Activated T-helper 1 cell treated with anti-CD3 and anti-CD28 coated beads, Interleukin-12 subunit alpha, Interleukin-12 subunit beta, Interleukin-2, Interleukin-4 antibody, amounts not matched to agents 30 ng/mL and 10 ng/mL and 1 ng/mL, durations not matched to agents 14 hours and 24 hours and 36 hours (primary cell): ENCODE measurements at places on chromosomes 5 and 9.
A peak's percentile ranks its signal among the peaks of the same experiment; 100 is the strongest.

DNA sequence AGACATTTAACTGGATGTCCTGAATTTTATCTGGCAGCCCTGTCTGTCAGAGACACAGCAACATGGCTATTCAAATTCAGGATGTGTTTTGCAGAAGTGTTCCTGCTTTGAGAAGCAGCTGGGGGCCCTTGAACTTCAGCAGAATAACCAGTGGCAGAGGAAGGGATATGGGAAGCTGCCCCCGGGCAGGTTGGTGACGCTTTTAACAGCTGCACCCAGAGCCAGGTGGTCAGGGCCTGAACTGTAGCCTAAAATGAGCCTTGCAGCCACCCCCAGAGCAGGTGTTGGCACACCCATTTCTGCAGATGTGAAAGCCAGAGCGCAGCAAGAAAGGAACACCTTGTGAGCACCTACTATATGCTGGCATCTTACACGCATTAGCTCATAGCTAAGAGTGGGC is 128.7 kb upstream of the BOD1 start:
- no peak for DNase-seq
- no peaks in the 10 kb centered on the region for H3K36me3 ChIP-seq
- H3K27me3 ChIP-seq = peaks cover 2% of the 10 kb centered on the region
- no peaks in the 10 kb centered on the region for H3K4me1 ChIP-seq
- H3K27ac ChIP-seq = no peak overlapping the region

GRCh38 chr9:14327036-14327435 is 13.1 kb upstream of the NFIB start:
- no peak overlapping the region for H3K27ac ChIP-seq
- H3K27me3 ChIP-seq = peaks cover 40% of the 10 kb centered on the region
- peaks cover 7% of the 10 kb centered on the region for H3K4me1 ChIP-seq
- no peak overlapping the region for H3K4me3 ChIP-seq
- no peak for DNase-seq
- peaks cover 3% of the 10 kb centered on the region for H3K36me3 ChIP-seq

DNA sequence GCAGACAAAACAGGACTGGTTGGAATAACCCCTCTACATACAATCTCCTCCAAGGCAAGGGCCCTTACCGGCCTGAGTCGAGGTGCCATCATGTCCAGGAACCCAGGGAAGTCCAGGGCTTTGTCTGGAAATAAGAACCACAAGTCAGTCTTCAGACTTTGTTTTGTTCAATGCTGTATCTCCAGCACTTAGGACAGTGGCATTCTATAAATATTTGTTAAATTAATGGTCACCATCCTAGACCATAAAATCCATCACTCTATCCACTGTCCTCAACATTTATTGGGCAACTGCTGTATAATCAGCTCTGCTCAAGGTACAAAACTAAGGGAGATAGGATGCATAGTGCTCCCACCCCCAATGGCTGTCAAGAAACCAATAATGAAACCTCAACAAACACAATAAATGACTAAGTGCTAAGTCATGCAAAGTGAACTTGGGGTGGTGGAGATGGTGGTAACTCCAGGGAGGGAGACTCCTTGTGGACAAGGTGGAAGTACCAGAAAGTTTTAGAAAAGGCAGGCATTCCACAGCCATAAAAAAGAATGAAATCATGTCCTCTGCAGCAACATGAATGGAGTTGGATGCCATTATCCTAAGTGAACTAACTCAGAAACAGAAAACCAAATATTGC is 5.0 kb downstream of the RELL2 start:
- H3K4me1 ChIP-seq = peaks cover 35% of the 10 kb centered on the region
- H3K27ac ChIP-seq = peak overlapping the region; percentile 32
- H3K36me3 ChIP-seq = peaks cover 28% of the 10 kb centered on the region
- no peak for DNase-seq
- no peak overlapping the region for H3K4me3 ChIP-seq
- no peaks in the 10 kb centered on the region for H3K27me3 ChIP-seq

DNA sequence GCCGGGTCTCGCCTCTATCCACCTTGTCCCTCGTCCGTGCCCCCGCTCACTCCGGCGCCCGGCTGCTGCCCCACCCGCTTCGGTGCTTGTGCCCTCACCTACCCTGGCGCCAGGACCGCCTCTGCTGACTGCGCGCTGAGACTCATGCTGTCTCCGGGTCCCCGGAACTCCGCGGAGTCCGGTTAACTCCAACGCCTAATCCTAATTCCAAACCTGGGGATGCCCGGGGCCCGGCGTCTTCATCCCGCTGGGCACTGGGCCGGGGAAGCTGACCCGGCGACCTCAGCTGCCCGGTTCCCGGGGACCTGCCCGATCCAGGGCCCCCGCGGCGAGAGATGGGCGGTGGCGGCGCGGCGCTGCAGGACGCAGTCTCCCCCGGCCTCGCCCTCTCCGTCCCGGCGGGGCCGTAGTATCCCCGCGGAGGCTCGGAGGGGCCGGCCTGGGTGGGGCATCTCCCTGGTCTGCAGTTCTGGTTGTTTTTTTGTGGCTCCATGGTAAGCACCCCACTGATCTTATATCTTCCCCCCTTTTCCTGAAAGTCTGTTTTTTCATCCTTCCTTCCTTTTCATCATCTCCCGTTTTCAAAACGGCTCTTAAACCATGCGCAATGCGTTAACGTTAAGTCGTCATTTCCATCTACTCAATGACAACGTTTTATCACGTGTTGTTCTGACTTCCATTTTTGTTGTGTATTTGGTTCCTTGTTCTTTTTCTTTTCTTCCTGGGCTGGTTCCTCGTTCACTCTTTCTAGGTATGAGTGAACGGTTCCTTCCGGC is 41.1 kb upstream of the PLEKHG4B start:
- no peak overlapping the region for H3K4me3 ChIP-seq
- H3K4me1 ChIP-seq = no peaks in the 10 kb centered on the region
- no peaks in the 10 kb centered on the region for H3K36me3 ChIP-seq
- peaks cover 10% of the 10 kb centered on the region for H3K27me3 ChIP-seq

GRCh38 chr9:129640871-129641749 is 841 bp downstream of the ASB6 start:
- peak overlapping the region; percentile 87 for H3K4me3 ChIP-seq
- peak overlapping the region; percentile 86 for H3K27ac ChIP-seq
- no peak for DNase-seq

- no peaks in the 10 kb centered on the region for H3K27me3 ChIP-seq
- H3K4me1 ChIP-seq = peaks cover 65% of the 10 kb centered on the region
- peak overlapping the region; percentile 80 for H3K27ac ChIP-seq
- DNase-seq = no peak
Measured at GRCh38 chr5:40678026-40678425, 1.7 kb upstream of the PTGER4 start.

DNA sequence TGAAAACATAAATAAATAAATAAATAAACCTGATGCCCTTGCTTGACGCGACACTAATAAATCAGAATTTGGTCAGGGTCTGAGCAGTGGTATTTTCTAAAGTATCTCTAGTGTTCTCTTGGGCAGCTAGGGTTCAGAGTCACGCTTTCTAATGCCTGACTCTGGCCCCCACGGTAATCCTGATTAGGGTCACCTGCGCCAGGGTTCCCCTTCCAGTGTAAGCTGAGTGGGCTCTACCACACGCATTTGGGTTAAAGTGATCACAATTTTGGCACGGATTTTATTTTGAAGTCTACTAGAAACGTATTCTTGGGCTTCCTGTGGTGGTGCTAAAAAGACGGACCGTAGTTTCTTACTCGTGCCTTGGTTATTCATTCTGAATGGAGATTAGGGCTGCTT is 651 bp downstream of the TTC1 start:
- H3K27me3 ChIP-seq = peaks cover 4% of the 10 kb centered on the region
- H3K4me3 ChIP-seq = peak overlapping the region; percentile 91
- DNase-seq = no peak
- peak overlapping the region; percentile 91 for H3K27ac ChIP-seq

DNA sequence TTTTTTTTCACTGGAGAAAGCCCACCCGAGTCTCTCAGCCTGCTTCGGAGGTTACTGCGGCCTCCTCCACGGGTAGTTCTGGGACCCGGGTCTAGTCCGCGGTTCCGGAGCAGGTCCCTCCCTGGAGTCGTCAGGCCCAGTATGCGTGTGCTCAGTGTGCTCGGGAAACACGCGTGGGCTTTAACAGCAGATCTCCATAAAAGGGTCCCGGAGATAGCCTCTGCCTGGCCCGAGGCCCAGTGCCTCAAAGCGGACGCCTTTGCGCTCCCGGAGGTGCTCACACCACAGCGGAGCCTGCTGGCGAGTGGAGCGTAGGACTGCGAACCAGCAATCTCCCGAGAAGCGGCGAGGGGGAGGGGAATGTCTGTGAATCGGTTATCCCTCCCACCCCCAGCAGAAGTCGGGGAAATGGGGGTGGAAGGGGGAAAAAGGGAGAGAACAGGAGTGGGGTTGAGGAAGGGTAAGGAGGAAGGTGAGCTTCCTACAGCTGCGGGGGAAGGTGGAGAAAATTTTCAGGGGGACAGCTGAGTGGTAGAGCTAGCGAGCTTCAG is 28.7 kb downstream of the CDKN2A start:
- peak overlapping the region; percentile 42 for H3K27ac ChIP-seq
- H3K36me3 ChIP-seq = peaks cover 11% of the 10 kb centered on the region
- peak overlapping the region; percentile 43 for H3K4me3 ChIP-seq
- H3K4me1 ChIP-seq = peaks cover 51% of the 10 kb centered on the region

GRCh38 chr5:51651476-51651875 is 268.2 kb downstream of the ISL1 start:
- H3K36me3 ChIP-seq = no peaks in the 10 kb centered on the region
- no peak overlapping the region for H3K4me3 ChIP-seq
- H3K27ac ChIP-seq = no peak overlapping the region
- no peaks in the 10 kb centered on the region for H3K27me3 ChIP-seq
- no peaks in the 10 kb centered on the region for H3K4me1 ChIP-seq

DNA sequence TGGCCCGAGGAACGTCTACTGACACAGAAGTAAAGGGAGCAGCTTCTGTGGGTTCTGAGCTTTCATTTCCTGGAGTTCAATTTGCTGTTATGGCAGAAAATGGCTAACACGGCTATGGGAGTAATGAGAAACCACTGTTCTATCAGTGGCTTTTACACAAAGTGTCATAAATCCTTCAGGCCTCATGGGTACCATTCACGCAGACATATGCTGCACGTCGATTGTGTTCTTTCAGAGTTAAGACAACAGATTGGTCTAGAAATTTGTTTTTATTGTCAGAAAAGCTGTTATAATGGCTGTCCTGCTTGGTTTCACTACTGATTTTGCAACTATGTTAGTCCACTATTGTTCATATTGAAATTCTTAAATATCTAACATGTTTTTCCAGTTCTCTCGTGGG is 135.4 kb downstream of the ALDH1A1 start:
- DNase-seq = no peak
- H3K4me1 ChIP-seq = no peaks in the 10 kb centered on the region
- H3K36me3 ChIP-seq = no peaks in the 10 kb centered on the region
- no peak overlapping the region for H3K27ac ChIP-seq

- no peak for DNase-seq
- H3K4me3 ChIP-seq = no peak overlapping the region
- no peaks in the 10 kb centered on the region for H3K27me3 ChIP-seq
- peaks cover 5% of the 10 kb centered on the region for H3K36me3 ChIP-seq
Measured at GRCh38 chr9:95126739-95127138, 190.8 kb downstream of the FANCC start.

GRCh38 chr9:5718296-5719032 is 89.6 kb downstream of the RIC1 start:
- no peak for DNase-seq
- H3K36me3 ChIP-seq = peaks cover 48% of the 10 kb centered on the region
- peaks cover 4% of the 10 kb centered on the region for H3K4me1 ChIP-seq
- no peaks in the 10 kb centered on the region for H3K27me3 ChIP-seq

DNA sequence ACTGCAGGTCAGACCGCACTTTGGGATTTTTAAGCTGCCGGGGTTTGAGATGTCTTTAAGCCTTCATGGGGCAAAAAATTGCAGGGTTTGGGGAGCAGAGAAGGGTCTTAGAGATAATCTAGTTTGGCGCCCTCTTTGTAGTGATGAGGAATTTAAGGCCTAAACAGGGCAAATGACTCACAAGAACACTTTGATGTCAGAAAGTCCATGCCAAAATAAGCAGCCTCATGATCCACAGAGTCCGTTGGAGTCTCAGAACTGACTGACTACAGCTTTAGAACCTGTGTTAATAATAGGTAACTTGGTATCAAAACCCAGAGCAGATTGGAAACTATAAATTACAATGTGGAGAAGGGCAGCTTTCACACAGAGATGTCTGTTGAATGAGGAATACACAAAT is 35.9 kb upstream of the PTGS1 start:
- no peak overlapping the region for H3K27ac ChIP-seq
- no peaks in the 10 kb centered on the region for H3K27me3 ChIP-seq
- peaks cover 3% of the 10 kb centered on the region for H3K36me3 ChIP-seq
- no peak overlapping the region for H3K4me3 ChIP-seq
- DNase-seq = no peak

DNA sequence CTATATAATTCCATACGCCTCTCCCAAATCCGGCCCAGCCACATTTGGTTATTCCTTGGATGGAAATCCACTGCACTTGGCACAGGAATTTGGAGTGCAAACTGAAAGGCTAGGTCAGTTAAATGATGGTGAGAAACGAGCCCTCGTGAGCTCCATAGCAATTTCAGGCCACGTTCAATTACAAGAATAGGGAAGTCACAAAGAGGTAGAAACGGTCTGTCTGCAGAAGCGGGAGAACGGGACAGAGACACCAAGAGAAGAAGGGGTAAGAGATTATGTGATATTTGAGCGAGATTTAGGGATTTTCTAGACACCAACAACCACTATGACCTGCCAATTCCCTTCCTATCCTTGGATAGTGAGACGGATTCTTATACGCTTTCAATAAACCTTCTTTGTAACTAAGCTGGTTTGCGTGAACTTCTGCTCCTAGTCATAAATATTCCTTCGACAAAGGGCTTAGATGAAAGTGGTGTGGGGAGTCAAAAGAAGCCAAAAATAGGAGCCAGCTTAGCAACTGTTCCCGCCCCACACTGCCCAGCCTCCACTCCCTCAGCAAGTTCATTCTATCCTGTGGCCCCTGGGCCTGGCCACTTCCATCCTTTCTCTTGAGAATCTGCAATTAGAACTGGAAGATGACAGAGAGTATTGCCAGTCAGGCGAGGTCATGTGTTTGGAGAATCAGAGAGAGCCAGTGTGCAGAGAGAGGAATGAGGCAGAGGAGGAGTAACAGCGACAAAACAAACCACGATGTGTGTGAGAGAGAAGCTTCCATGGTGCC is 118.4 kb downstream of the ZNF608 start:
- no peak overlapping the region for H3K4me3 ChIP-seq
- H3K27me3 ChIP-seq = peaks cover 2% of the 10 kb centered on the region
- DNase-seq = no peak

GRCh38 chr5:57889558-57889957 is 406.9 kb upstream of the ACTBL2 start:
- no peak overlapping the region for H3K27ac ChIP-seq
- no peaks in the 10 kb centered on the region for H3K36me3 ChIP-seq
- H3K4me3 ChIP-seq = no peak overlapping the region
- no peaks in the 10 kb centered on the region for H3K4me1 ChIP-seq

DNA sequence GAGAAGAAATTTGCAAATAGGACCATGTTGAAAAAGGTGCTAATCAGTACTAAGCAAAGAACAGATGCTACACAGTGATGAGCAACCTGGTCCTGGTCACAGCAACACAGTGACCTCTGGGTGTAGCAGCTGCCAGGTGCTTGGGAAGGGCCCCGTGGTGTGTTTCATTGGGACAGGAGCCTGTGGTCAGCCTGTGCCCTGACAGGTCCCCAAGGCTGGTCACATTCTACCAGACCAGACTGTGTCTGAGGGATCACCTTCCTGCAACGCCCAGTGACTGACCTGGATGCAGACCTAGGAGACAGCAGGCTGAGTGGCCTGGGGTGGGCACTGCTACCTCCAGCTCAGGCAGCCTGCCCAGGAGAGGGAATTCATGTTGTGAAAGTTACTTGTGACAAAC is 54.8 kb upstream of the FAM120AOS start:
- peak overlapping the region; percentile 80 for H3K27ac ChIP-seq
- H3K36me3 ChIP-seq = peaks cover 22% of the 10 kb centered on the region
- H3K27me3 ChIP-seq = no peaks in the 10 kb centered on the region
- no peak overlapping the region for H3K4me3 ChIP-seq

GRCh38 chr9:78605041-78606000 is 308.4 kb downstream of the PSAT1 start:
- no peaks in the 10 kb centered on the region for H3K27me3 ChIP-seq
- H3K4me3 ChIP-seq = no peak overlapping the region
- no peak for DNase-seq
- H3K36me3 ChIP-seq = no peaks in the 10 kb centered on the region
- H3K27ac ChIP-seq = no peak overlapping the region
